Stimulated activated CD4-positive, alpha-beta T cell treated with anti-CD3 and anti-CD28 coated beads, Interleukin-15, amount 100 ng/mL, for 1 hour (primary cell): ENCODE measurements at places on chromosomes 6 and 20.

DNA sequence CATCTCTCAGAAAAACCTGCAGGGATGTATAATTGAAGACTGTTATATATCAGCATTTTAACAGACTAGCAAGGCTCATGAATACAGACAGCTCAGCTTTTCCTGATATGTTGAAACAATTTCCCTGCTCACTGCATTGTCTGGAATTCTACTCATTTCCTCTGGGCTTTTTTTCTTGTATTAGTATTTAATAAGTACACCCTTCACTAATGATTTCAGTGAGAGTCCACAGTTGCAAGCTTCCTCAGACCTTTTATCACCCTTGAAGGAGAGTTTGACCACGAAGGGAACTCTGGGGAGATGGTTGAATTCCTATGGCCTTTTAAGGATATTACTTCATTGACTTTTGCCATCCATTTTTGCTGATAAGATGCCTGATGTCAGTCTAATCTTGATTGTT, 248.7 kb downstream of the ADGB start:
- DNase-seq = no peak

GRCh38 chr6:154882107-154882506, 113.0 kb upstream of the TIAM2 start:
- no peak for DNase-seq

- no peak for DNase-seq
Measured at GRCh38 chr6:50539447-50539846, 173.9 kb upstream of the TFAP2D start.

GRCh38 chr6:85948481-85948880, 305.8 kb upstream of the SYNCRIP start:
- DNase-seq = no peak

- no peak for DNase-seq
Measured at GRCh38 chr6:131950767-131951575, at the start of gene CCN2. Gene CCN2, minus strand, starts transcription at chr6:131951372. Its CDS starts 200 bp downstream, at chr6:131951172.
